ENCODE measurements at places on chromosomes 6 and 20.
A peak's percentile ranks its signal among the peaks of the same experiment; 100 is the strongest.

DNA sequence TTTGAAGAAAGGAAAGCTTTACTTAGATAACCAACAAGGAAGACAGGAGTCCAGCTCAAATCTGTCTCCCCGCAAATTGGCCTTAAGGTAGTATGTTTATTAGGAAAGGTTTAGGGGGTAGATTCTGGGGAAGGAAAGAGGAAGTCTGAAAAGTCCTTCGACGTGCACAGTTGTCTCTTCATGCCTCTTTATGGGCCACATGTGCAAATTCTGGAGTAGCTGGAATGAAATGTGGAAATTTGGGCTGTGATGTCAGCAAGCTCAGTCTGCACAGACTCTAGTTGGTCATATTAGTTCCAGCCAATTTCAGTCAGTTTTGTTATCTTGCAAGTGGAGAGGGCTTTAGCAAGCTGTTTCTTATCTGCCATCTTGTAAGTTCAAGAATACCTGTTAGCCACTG, 50.1 kb downstream of the NUP153 start:
- H3K4me3 ChIP-seq, result no peak overlapping the region
- H3K36me3 ChIP-seq, result peaks cover 44% of the 10 kb centered on the region
- no peaks in the 10 kb centered on the region for H3K27me3 ChIP-seq
- peak; percentile 8 for DNase-seq
- H3K27ac ChIP-seq, result no peak overlapping the region

DNA sequence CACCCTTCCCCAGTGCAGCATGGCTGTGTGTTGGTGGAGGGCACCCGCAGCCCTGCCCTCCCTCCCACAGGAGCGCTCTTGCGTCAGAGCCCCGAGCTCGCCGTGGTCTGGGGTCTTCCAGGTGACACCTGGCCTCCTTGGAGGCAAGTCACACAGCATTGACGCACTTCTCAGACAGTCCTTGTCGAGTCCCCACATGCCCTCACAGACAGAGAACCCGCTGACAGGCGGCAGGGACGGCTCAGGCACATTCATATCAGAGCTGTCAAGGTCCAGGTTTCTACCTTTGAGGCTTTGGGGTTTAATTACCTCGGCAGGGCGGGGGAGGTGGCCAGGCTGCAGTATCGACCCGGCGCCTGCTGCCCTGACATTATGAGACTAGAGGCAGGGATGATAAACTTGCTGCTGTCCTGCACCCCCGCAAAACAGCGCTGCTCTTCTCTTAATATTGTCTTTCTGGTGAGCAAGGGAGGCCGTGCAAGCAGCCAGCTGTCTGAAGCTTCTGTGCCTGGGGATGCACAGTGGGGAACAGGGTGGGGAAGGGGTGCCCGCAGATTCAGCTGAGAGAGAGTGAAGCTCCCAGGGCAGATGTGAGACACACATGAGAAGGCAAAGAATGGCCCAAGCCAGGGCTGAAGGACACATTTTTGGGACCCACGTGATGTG, 4.7 kb downstream of the NPEPL1 start:
- no peak overlapping the region for H3K4me3 ChIP-seq
- H3K27me3 ChIP-seq, result no peaks in the 10 kb centered on the region
- peak; percentile 14 for DNase-seq

DNA sequence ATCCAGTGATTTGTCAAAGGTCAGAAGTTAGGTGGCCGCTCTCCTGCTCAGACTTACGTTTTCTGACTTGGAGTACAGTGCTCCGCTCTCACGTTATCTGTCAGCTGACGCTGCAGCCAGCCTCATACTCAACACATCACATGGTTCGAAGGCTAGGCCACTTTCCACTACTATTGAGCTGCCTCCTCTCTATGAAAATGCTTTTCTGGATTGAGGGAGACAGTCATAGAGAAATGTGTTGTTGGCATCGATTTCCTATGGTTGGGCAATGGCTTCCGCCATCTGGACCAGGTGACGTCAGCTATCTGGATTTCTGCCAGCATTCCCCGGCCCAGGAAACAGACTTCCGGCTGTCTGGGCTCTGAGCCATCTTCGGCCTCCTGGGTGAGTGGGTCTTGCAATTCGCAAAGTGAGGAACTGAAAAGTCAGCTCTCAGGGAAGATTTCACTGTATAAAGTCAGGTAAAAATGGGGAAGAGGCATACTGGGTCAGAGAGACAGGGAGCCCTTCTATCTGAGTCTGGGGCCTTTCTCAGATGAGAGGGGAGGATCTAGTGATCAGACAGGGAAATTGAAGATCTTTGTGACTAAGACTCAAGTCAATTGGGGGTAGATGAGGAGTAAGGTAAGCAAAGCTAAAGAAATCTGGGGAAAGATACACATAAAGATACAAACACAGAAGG, 37.5 kb upstream of the IER3 start:
- peak overlapping the region; percentile 99 for H3K27ac ChIP-seq
- H3K4me3 ChIP-seq, result peak overlapping the region; percentile 1
- no peaks in the 10 kb centered on the region for H3K36me3 ChIP-seq

DNA sequence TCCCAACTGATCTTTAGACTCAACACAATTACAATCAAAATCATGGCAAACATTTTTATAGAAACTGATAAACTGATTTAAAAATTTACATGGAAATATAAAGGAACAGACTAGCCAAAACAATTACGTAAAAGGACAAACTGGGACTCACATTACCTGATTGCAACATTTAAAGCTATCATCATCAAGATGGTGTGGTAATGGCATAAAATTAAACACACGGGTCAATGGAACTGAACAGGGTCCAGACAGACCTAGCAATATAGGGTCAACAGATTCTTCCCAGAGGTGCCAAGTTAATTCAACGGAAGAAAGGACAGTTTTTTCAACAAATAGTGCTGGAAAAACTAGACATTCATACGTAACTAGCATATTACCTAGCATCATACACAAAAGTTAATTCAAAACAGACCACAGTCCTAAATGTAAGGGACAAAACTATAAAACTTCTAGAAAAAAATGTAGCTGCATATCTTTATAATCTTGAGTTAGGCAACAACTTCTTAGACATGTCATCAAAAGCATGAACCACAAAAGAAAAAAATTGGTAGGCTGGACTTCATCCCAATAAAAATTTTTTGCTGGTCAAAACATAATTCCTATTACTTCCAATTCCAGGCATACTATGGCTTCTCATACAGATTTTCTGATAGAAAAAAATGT, 147.4 kb upstream of the BEND6 start:
- no peaks in the 10 kb centered on the region for H3K4me1 ChIP-seq
- no peak overlapping the region for H3K4me3 ChIP-seq
- no peaks in the 10 kb centered on the region for H3K27me3 ChIP-seq
- no peak overlapping the region for H3K27ac ChIP-seq
- H3K36me3 ChIP-seq, result no peaks in the 10 kb centered on the region
- DNase-seq, result no peak

DNA sequence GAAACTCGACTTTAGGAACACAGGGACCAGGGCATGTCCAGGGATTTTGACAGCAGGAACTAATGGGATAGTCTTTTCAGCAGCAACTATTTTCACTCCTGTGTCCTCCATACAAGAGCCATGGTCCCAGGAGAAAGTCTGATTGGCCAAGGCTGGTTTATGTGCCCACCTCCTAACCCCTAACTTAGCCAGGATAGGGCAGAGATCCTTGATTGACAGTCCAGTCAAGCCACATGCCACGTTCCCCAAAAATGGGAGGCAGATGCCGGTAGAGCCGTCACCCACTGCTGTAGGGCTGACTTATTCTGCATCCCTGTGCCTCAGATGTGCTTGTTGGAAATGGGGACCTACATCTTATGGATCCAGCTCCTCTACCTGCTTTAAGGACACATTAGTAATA, 22.3 kb downstream of the SLC2A10 start:
- H3K27ac ChIP-seq, result no peak overlapping the region
- H3K27me3 ChIP-seq, result no peaks in the 10 kb centered on the region
- DNase-seq, result no peak
- peaks cover 54% of the 10 kb centered on the region for H3K36me3 ChIP-seq

Measured in muscle of leg (tissue), 16 donors.